Islet precursor cell (in vitro differentiated cells): ENCODE measurements at places on chromosomes 7 and 10.

- no peak for DNase-seq
These were observed 178.3 kb downstream of the DYNC1I1 start for GRCh38 chr7:95950698-95951097.

GRCh38 chr7:131039836-131040235, 287.8 kb upstream of the MKLN1 start:
- DNase-seq = no peak

DNA sequence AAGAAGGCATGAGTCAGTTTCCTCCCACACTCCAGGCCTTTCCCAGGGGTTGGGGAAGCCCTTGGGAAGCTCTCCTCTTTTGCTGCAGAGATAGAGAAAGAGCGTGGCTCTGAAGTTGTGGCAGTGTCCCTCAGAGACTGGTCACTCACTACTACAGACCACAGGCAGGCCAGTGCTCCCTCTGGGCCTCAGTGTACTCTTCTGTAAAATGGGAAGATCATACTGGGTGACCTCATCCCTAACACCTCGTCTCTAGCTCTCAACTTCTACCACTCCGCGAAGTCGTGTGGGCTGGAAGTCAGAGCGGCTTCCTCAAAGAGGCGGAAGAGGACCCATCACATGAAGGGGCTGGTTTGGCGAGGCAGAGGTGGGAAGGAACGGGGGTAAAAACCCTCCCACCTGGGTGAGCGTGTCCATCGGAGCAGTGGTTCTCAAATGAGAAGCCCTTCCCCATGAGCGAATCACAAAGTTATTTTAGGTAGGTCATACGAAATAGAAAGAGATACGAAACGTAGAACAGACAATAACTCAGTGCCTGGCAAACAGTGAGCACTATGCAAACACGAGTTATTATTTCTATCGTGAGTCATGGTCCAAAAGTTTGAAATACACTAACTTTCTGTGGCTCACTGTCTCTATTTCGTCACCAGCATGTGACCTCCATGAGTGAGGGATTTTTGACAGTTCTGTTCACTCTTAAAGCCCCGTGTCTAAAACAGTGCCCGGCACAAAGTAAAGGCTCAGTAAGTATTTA, 32.7 kb downstream of the PRKAG2 start:
- no peak for DNase-seq

GRCh38 chr7:29808075-29808801, 1.9 kb downstream of the WIPF3 start:
- DNase-seq = no peak

DNA sequence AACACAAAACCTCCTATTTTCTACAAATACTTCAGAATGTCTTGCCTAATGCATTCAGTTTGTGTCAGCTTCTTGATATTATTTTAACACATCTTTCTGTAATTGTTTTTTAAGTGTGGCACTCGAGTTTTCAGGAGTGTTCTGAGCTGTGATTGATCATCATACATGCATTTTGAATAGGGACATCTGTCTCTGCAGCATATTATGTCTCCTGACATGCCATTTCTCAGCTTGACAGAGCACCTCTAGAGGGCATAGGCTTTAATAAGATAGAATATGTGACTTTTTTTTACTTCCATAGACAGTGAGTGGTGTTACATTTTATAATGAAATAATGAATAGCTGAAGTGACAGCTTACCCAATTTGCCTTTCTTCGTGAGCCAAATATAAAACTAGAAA, 219.2 kb upstream of the HDAC9 start:
- DNase-seq = no peak

DNA sequence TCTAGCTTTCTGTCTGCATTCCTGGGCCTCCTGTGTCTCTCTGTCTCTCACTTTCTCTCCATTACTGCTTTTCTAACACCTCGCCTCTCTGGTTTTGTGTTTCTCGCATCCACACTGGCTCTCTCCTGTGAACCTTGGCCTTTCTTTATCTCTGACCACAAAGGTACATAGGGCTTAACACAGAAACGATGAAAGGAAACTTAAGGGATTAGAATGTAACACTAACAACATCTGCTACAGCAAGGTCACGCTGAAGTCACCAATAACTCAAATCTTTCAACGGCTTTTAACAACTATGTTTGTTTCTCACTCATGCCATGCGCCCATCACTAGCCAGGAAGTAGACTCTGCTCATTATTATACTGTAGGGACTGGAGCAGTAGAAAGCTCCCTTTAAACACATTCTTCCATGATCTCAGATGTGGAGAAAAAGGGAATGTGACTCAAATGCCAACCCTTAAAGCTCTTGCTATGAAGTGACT, 9.3 kb upstream of the OR6V1 start:
- DNase-seq = no peak

GRCh38 chr7:20279979-20280378, 50.7 kb upstream of the ITGB8 start:
- no peak for DNase-seq

GRCh38 chr10:59857049-59857448, 49.3 kb downstream of the CCDC6 start:
- DNase-seq = no peak

DNA sequence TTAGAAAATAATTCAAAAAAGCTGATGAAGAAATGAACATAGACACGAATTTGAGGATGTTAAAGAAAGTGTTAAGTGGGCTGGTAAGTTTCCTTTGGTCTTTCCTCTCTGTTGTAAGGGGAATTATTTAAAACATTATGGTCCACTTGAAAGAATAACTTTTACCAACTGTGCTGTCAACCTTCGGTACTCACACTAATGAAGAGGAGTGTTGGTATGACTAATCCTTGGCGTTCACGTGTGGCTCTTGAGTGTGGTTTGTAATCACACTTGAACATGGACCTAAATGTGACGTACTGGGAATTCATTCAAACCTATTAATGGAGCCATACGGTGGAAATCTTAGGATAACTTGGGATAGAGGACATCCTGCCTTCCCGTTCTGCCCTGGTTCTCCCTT, 41.3 kb downstream of the TBXAS1 start:
- no peak for DNase-seq

GRCh38 chr10:26780106-26780792, 80.5 kb downstream of the ABI1 start:
- DNase-seq = peak; percentile 64

DNA sequence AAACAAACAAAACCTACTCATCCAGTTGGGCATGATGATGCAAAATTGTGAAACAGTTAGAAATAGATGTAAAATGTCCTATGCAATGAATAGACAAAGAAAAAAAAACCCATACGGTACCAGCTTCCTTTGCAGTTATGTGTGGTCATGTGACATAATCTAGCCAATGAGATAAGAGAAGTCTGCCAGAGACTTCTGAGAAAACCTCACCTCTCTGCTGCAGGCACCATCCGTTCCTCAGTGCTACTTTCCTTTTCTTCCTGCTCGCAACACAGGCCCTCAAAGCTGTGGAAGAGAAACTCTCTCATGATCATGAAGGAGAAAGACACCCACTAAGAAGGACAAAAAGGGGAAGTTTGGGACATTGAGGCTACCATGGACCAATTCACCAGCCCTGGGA, 76.8 kb upstream of the CARD11 start:
- DNase-seq = no peak

GRCh38 chr10:109933984-109934565, 10.8 kb upstream of the XPNPEP1 start:
- DNase-seq = no peak

- no peak for DNase-seq
These were observed 45.9 kb upstream of the PAPSS2 start for GRCh38 chr10:87613751-87614150.

GRCh38 chr10:29343607-29344038, 54.8 kb downstream of the LYZL1 start:
- DNase-seq = no peak

GRCh38 chr7:6489612-6490011, 41.9 kb upstream of the DAGLB start:
- no peak for DNase-seq

DNA sequence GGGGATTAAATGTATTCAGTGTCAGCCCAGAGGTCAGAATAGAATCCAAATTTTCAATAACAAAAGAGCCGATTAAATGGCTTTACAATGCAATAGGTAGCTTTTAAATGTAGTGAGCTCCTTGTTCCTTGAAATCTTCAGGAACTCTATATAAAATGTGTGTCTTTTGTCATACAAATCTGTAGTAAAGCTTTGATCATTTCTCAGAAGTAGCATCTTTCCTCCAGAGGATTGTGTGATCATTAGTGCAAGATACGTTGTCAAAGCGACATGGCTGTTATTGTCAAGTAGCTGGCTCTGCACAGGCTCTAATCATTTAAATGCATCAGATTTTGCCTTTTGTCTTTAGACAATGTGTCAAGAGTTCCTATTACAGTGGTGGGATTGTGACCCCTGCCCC, 116.1 kb upstream of the NAMPT start:
- no peak for DNase-seq

DNA sequence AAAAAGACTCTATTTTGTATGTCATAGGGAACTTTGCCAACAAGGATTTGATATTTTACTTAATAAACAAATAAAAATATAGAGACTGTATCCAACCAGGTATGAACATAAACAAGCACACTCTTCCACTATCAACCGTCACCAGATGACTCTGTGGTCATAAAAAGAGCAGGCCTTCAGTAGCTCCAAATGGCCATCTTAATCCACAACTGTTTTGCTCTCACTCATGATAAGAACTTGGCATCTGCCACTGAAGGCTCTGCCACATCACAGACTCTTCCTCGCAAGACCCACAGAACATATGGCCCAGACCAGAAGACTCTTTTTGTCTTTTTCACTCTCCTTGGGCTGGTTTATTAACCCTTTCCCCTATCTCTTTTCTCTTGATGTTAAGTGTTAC, 98.7 kb upstream of the POM121L12 start:
- no peak for DNase-seq

- DNase-seq = no peak
These were observed 31.4 kb upstream of the TRIM8 start for GRCh38 chr10:102612964-102613275.

- peak; percentile 89 for DNase-seq
These were observed 62.8 kb downstream of the TACC2 start for GRCh38 chr10:122051609-122052385.

- no peak for DNase-seq
These were observed 45.4 kb downstream of the GPR37 start for GRCh38 chr7:124720195-124720594.

DNA sequence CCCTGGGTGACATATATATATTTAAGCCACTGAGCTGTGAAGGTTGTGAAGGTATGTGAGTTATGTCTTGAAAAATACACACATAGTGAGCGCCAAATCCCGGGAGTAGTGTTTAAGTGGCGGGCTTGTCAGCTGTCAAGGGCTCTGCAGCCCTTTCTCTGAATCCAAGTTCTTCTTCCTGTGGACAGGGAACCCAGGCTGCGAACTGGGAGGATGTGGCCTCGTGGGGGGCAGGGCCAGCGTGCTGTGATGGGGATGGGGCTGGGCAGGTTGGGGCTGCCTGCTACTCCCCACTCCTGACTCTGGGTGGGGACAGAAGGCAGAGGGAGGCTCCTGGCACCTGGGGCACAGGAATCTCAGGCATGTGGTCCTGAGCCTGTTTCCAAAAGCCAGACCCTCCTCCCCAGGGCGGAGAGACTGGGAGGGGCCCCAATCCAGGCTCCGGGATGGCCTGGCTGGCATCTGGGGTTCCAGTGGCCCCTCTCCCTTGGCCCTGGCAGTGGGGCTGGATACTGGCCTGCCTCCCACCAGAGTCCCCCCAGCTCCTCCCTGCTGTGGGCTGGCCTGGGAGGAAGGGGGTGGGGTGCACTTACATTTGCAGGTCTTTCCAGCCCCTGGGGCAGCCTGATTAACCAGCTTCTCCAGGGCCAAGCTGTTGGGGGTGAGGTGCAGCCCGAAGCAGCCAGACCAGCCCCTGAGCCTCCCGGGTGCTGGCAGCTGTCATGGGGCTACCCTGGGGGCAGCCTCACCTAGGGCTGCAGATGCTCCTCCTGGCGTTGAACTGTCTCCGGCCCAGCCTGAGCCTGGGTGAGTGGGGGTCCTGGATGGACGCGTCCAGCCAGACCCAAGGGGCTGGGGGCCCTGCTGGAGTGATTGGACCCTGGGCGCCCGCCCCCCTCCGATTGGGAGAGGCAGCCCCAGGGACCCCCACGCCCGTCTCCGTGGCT, at the start of gene UPK3B:
Gene UPK3B, plus strand, starts transcription at position 622 of the 947 bp plus-strand sequence. Its CDS starts 101 bp downstream, at position 723.
- DNase-seq = peak; percentile 81

- DNase-seq = peak; percentile 98
These were observed 34.3 kb downstream of the INPP5A start for GRCh38 chr10:132571650-132572544.

DNA sequence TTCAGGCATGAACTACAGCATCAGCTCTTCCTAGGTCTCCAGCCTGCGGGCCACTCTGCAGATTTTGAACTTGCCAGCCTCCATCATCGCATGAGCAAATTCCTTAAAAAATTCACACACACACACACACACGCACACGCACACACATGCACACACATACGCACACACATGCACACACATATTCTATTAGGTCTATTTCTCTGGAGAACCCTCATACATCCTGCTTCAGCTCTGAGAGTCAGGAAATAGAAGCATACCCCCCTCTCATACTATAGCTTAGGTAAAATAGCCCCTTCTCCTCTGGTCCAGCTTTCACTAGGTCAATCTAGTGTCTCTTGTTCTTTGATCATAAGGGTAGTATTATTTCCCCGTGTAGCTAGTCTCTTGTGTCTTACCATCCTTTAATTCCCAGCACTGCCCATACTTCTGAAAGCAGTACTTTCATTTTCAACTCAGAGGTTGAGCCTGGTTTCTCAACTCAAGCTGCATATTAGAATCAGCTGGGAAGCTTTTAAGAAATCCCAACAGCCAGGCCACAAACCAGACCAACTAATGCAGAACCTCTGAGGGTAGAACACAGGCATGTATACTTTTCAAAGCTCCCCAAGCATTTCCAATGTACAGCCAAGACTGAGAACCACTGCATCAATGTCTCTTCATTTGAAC, 30.9 kb upstream of the ITGB8 start:
- no peak for DNase-seq

DNA sequence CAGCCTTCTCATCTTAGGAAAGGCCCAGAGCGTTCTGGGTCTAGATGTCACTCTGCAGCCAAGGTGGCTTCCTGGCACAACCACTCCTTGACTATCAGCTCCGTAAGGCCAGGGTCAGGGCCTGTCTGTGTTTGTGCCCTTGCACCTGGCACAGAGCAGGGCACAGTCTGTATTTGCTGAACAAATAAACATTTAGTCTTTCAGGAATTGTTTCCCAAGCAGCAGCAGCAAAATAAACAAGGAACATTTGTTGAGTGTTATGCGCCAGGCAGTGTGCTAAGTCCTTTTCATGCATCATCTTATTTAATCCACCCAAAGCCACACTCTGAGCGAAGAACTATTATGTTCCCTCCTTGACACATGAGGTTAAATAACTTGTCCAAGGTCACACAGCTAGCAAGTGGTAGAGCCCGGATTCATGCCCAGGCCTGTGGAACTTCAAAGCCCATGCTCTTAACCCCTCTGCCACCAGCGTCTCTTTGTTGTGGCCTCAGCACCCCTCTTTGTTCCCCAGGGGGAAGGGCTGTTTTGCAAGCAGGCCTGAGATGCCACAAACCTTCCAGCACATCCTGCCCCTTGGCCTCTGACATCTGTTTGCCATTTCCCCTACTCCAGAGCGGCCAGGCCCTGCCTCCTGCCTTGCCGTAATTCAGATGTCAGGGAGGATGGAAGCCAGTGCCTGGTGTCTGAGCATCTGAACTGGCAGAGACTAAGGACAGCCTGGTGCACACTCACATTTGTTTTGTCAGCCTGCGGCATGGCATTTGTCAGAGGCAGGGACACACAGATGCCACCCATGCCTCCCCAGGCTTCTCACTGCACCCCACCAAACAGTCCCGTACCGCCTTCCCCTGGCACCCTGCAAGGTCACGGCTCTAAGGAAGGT, 325.8 kb upstream of the ZMIZ1 start:
- DNase-seq = peak; percentile 81

- no peak for DNase-seq
These were observed 150.0 kb upstream of the RSU1 start for GRCh38 chr10:16966991-16967865.
